ENCODE measurements at places on chromosomes 7 and 10. TPM values are rescaled to one million over a fixed set of nuclear protein-coding genes. Genes with fewer than 3 reads are reported as not detected.
A peak's percentile ranks its signal among the peaks of the same experiment; 100 is the strongest.

The CPED1 gene
- total RNA-seq = 15.8 TPM

The PRSS2 gene
- total RNA-seq = not detected

The TDRD1 gene
- not detected for total RNA-seq

GRCh38 chr10:124616836-124617130, 127.4 kb downstream of the FAM53B start:
- DNase-seq = no peak

DNA sequence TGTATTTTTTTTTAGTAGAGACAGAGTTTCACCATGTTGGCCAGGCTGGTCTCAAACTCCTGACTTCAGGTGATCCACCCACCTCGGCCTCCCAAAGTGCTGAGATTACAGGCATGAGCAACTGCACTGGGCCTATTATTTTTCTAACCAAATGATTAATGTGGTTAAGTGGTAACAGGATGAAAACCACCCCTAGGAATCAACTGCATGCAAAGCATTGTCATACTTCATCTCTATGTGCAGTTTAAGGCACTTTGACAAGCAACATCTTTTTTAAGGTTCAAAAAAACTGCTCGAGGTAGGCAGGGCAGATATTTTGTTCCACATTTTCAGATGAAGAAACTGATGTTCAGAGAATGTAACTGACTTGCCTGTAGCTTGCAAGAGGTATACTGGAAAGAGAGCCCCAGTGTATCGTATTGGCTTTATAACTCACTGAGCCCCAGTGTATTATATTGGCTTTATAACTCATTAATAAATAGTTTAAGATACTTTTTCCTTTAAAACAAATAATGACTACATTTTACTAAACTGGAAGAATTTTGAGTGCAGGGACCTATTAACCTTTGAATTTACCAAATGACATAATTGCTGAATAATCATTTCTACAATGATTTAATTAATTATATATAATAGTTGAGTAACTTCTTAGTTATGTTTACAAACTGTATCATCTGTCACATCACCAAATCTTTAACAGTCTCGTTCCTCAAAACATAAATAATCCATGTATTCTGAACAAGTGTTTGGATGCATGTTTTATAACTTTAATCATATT, 38.1 kb downstream of the RTKN2 start:
- peak; percentile 77 for DNase-seq

GRCh38 chr10:35172574-35172973, 45.9 kb downstream of the CREM start:
- no peak for DNase-seq

DNA sequence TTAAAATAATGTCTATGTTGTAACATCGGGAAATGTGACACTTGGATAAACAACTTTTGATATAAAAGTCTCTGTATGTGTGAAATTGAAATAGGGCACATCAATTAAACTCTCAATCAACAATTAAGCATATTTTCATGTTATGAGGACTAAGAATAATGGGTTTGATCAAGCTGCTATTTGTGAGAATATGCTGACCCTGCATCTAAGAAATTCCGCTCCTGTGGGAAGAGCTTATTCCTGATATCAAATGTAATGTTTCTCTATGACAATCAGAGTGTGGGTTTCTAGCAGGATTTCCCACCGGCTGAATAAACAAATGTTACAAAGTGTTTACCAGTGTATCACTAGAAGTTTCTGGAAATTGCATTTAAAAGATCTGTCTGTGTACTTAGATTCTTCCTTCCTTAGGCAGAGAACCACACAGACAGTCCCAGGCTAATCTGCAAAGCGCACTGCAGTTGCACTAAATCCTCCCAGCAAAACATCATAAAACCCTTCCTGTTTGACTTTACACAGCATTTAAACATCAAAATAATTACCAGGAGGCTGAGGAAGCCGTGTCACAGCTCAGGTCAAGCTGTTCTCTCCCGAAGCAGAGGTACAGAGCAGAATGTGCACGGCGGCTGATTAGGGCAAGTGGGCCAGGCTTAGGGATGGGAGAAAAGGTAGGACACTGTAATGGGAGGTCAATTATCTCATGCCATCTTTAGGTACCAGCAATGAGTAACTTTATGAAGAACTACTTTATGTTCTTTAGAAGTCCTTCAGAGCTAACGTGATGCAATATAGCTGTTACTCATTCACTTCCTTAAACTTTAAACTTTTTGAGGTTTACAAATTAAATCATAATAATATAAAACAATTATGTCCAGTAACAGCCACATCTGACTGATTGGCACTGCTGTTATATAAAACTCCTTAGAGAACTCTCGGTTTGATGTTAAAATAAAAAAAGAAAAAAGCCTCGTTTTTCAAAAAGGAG, 109.1 kb upstream of the CTTNBP2 start:
- no peak for DNase-seq

GRCh38 chr10:132110111-132110521, 44.4 kb downstream of the JAKMIP3 start:
- DNase-seq = no peak

- DNase-seq = no peak
These were observed 2.0 kb upstream of the PARD3 start for GRCh38 chr10:34817054-34817453.

DNA sequence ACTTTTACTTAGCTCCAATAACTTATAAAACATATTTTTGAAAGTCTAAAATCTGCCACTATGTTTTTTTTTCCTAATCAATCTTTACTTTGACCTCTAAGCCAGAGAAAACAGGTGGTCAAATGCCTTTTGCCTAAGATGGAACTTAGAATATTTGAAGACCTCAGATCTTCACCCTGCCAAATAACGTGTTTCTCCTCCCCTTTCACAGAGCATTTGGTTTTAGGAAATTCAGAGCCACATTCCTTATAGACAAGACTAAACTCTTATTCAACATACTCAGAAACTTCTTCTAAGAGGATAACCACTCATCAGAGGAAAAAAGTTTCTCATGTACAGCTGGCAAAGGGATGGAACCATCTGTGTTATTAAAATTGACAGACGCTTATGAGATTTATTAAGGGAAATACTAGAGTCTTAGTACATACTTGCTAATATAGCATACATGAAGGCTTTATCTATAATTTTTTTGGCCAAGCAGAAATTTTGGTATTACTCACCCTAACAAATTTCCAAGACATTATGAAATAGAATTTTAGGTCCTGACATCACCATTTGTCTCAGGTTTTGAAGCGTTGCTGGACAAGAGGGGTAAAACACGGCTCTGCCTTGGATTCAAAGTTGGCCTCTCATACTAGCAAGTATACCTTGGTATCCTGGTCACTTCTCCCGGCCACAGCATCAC, 2.6 kb upstream of the EGFR start:
- no peak for DNase-seq

DNA sequence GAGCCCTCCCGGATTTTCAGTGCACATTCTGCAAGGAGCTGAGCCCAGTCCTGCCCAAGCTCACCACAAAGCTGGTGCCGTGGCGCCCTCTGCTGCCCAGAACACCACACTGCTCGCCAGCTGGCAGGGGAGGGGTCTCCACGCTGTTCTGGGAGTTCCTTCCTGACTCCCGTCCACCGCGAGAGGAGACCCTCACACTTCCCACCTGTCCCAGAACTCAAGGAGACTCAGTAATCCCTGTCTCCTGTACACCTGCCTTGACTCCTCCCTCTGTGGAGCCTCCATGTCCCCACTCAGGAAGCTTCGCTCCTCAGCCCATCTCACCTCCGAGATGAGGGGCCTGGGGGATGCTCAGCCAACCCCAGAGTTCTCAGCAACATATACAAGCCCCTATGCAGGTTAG, 11.3 kb downstream of the C10orf105 start:
- DNase-seq = no peak

- peak; percentile 51 for DNase-seq
These were observed 25.6 kb upstream of the ERCC6 start for GRCh38 chr10:49564461-49565009.
